ENCODE measurements at places on chromosomes 4 and X.

GRCh38 chr4:113866611-113867010, 105.1 kb upstream of the CAMK2D start:
- DNase-seq = no peak

DNA sequence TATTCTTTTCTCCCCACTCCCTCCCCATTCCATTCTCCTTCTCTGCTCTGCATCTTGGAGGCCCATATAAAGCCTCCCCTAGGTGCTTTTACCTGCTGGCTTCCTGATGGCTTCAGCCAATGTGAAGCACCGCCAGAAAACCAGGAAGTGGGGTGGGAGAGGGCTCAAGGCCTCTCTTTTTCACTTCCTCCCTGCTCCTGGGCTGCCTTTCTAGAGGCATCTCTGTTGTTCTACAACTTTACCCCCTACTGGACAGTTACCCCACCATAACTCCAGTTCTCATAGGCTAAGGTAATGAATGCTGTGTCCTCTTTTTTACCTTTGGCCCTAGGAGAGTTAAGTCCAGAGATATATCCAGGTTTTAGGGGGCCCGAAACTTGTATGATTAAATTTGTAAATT, 62.4 kb upstream of the PPARGC1A start:
- no peak for DNase-seq

- DNase-seq = no peak
These were observed 72.0 kb upstream of the MSX1 start for GRCh38 chr4:4787421-4787820.

DNA sequence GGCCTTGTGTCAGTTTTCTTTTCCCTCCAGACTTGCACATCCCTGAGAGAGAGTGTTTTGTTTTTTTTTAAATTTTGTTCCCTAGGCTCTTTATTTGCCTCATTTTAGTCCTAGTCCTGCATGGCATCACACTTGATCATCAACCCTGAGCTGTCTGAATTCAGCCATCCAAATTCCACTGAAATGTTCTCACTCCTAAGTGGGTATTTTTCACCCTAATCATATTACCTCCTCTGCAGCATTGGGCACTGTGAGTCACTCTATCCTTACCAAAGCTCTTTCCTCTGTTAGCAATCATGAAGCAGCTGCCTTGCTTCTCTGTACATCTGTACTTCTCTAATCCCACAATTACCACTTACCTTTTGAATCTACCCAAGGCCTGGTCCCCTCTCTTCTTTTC, 356.6 kb upstream of the MAGEB2 start:
- DNase-seq = no peak

DNA sequence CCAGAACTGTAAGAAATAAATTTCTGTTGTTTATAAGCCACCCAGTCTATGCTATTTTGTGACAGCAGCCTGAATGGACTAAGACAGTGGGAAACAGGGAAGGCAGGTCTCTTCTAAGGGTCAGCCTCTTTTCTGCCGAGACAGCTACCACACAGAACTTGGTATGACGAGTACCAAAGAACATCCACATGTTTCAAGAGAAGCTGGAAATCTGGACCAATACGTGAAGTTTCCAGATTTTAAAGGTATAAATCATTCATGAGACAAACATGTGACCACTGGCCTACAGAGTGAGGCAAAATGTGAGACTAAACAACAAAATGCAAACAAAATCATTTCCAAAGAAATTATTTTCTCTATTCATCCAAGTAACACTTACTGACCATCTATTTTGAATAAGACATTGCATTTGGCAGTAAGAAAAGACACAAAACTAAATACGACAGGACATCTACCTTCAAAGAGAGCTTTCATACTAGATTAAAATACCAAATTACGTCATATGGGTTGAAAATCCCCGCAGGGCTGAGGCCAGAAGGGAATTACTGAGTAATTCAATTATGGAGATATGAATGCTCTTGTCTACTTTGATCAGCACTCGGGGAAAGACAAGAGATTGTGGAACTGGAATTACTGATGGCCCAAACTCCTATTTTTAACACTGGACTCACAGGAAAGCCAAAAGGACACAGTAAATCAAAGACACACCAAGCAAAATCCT, 7.2 kb downstream of the SCARB2 start:
- DNase-seq = peak; percentile 71

GRCh38 chrX:154661170-154661569, 7.8 kb upstream of the CTAG2 start:
- no peak for DNase-seq

DNA sequence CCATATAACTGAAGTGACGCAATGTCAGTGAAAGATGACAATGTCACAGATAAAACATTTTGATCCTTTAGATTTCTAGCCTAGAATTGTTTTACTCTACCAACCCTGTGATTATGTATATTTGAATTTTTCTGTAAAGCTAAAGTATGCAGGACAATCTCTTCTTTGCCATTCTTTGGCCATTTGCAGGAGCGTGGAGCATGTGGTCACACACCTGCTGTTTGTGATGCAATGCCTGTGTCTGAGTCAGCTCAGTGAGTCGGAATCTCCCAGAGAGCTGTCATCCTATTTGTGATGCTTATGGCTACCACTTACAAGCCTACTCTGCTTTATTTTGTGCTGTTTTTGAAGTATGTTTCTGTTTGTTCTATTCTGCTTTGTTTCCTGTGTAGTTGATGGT, 214.5 kb downstream of the NAF1 start:
- DNase-seq = no peak

DNA sequence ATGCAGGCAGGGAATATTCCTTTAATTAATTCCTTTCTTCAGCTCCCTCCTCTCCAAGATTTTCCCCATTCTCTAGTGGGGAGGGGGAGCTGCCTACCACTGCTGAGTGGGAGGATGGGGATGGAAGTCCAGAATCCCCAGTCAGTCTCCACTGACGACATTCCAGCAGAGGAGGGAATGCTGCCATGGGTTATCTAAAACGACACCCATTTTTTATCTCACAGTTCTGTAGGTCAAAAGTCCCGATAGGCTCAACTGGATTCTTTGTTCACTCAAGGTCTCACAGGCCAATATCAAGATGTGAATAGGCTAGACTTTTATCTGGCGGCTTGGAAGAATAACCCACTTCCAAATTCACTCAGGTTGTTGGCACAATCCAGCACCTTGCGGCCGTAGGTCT, 64.4 kb downstream of the SH3KBP1 start:
- DNase-seq = no peak

- DNase-seq = no peak
These were observed 7.7 kb upstream of the ZNF81 start for GRCh38 chrX:47828984-47829383.

GRCh38 chr4:106978046-106978774, 57.9 kb downstream of the DKK2 start:
- DNase-seq = no peak

DNA sequence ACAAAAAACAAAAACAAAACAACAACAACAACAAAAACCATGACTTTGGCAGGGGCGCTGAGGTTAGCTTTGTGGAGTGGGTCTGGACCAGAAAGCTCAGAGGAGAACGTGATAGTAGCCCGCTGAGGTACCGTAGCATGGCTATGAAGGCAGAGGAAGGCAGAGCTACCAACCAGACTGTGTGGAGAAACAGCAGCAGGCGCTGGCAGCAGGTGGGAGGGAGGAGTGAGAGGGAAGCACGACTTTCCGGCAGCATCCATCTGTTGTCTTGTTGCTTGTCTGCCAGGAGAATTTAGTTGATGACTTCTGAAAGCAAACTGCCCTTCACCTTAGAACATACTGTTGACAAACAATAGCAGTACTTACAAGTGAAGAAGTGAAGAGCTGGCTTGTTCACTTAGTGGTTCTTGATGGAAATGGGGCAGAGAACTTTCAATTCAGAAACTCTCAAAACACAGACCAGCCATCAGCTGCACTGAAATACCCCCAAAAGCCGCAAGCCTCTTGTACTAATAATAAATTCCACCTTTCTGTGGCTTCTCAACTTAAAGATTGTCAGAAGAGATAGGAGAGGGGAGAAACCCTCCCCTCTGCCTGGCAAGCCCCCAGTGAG, 447.2 kb downstream of the SLITRK2 start:
- peak; percentile 1 for DNase-seq

- no peak for DNase-seq
These were observed 12.2 kb downstream of the TADA2B start for GRCh38 chr4:7055111-7055989.

DNA sequence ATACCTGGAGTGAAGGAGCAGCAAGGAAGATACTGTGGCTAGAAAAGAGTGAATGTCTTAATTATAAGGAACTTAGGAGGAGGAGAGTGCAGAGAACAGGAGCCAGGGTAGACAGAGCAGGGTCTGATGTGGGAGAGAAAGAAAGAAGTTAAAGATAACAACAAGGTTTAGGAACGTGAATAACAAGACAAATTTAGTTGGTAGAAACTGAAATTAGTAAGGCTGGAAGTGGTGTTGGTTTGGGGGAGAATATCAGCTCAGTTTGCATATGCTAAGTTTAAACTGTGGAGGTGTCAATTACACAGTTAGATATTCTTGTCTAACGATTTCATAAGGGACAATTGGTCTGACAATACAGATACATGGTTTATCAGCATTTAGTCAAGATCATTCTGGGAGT, 1123.7 kb upstream of the PABPC4L start:
- no peak for DNase-seq
